ENCODE measurements at places on chromosomes 3 and 15.

GRCh38 chr15:47363653-47364052, 353.7 kb upstream of the SEMA6D start:
- DNase-seq, result no peak

GRCh38 chr3:132561003-132561402, 36.1 kb upstream of the ACKR4 start:
- no peak for DNase-seq

DNA sequence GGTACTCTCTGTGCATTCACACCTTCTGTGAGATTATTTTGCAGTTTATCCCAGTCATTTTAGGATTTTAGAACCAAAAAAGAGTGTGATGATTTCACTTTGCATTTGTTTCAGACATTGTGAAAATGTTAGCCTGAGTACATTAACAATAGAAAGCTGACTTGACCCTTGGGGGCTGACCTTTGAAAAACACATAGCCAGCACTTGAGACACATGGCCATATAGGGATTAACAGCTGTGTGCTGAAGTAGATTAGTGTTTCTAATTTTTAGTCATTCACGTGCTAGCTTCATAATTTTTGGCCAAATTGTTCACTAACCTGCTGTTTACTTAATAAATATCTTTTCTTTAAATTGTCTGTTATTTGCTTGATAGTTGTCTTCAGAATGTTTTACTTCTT, 3.5 kb downstream of the FEM1B start:
- DNase-seq, result peak; percentile 49

- DNase-seq, result no peak
Observed at GRCh38 chr3:182516597-182517336, 276.5 kb upstream of the ATP11B start.

GRCh38 chr3:176633511-176633910, 563.8 kb downstream of the TBL1XR1 start:
- no peak for DNase-seq

- no peak for DNase-seq
Observed at GRCh38 chr15:27084844-27085243, 113.9 kb downstream of the GABRG3 start.

- no peak for DNase-seq
Observed at GRCh38 chr3:53181024-53181371, 20.0 kb downstream of the PRKCD start.

Measured in suppressor macrophage treated with lipopolysaccharide for 4 hours (primary cell).